ENCODE measurements at places on chromosomes 6 and 20. TPM values are rescaled to one million over a fixed set of nuclear protein-coding genes. Genes with fewer than 3 reads are reported as not detected.

TMEM30A gene
- total RNA-seq: 171 TPM

GHRH gene
- total RNA-seq: not detected

RAMACL gene
- total RNA-seq: 1.3 TPM

HDGFL1 gene
- not detected for total RNA-seq

LBP gene
- not detected for total RNA-seq

WFDC12 gene
- not detected for total RNA-seq

C20orf204 gene
- total RNA-seq: 0.99 TPM

PTCRA gene
- not detected for total RNA-seq

ANKRD66 gene
- total RNA-seq: not detected

CPNE5 gene
- total RNA-seq: 0.29 TPM

DNA sequence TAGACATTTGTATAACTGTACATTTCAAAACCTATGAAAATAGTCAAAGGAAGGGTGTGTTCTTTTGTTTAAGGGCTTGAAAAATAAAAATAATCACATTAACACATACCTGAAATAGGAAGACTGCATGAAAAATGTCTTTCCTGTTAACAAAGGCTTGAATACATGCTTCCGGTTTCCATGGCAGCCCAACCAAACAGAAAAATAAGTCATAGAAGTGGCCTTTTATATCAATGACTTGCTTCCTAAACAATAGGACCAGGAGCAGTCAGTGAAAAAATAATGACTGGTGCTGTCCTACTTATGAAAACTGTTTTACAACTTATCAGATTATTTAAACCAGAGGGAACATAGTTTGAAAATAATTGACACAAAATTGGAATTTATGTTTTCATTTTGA lies 412.6 kb upstream of the PLCB4 start:
- H3K27me3 ChIP-seq: no peaks in the 10 kb centered on the region
- H3K4me1 ChIP-seq: no peaks in the 10 kb centered on the region
- no peak overlapping the region for H3K27ac ChIP-seq
- no peak overlapping the region for H3K4me3 ChIP-seq
- peak; percentile 6 for DNase-seq

- H3K27ac ChIP-seq: no peak overlapping the region
- no peak for DNase-seq
- no peak overlapping the region for H3K4me3 ChIP-seq
- no peaks in the 10 kb centered on the region for H3K36me3 ChIP-seq
Observed at GRCh38 chr6:6826095-6826901, 237.8 kb downstream of the LY86 start.

DNA sequence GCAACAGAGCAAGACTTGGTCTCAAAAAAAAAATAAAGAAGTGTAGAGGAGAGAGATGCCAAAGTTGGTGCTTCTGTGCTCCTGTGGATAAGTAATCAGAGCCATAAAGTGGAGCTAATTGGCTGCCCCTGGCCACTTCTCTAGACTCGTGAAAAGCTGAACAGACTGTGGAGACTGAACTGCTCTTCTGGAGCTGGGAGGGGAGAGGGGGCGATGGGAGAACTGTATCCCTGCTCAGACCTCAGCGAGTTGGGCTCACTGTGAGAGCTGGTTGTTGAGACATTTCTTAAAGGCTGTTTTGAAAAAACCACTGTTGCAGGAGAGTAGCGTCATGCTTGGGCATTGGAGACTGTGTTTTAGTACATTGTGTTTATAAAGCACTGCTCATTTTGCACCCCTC lies 125.7 kb downstream of the TCP11 start:
- no peak overlapping the region for H3K4me3 ChIP-seq
- DNase-seq: no peak
- no peaks in the 10 kb centered on the region for H3K27me3 ChIP-seq
- H3K27ac ChIP-seq: no peak overlapping the region

GRCh38 chr6:158313989-158314388 lies 1.7 kb downstream of the TULP4 start:
- H3K4me3 ChIP-seq: no peak overlapping the region
- no peaks in the 10 kb centered on the region for H3K27me3 ChIP-seq
- H3K27ac ChIP-seq: no peak overlapping the region
- H3K4me1 ChIP-seq: no peaks in the 10 kb centered on the region
- peaks cover 3% of the 10 kb centered on the region for H3K36me3 ChIP-seq

GRCh38 chr6:134065706-134066105 lies 13.3 kb upstream of the SLC2A12 start:
- DNase-seq: no peak
- no peaks in the 10 kb centered on the region for H3K36me3 ChIP-seq
- no peaks in the 10 kb centered on the region for H3K27me3 ChIP-seq
- H3K4me3 ChIP-seq: no peak overlapping the region

DNA sequence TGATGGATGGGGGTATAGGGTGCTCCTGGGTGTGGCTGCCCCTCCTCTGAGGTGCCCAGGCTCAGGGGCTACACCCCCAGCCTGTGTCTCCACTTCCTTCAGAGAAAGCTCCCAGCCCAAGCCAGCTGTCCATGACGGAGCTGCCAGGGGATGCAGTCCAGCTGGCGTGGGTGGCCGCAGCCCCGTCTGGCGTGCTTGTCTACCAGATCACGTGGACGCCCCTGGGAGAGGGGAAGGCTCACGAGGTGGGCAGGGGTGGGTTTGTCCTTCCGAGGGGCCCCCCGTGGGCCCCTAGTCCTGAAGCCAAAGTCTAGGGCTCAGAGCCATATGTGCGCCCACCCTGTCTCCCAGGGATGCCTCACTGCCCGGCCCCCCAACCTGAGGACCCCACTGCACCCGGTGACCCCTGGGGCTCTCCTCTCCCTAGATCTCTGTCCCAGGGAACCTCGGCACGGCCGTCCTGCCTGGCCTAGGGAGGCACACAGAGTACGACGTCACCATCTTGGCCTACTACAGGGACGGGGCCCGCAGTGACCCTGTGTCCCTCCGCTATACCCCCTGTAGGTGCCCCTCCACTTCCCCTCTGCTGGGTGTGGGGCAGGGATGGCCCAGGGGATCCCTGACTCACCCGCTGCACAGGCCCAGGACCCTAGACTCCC lies 19.8 kb downstream of the COL20A1 start:
- H3K36me3 ChIP-seq: no peaks in the 10 kb centered on the region
- peaks cover 2% of the 10 kb centered on the region for H3K27me3 ChIP-seq
- DNase-seq: no peak
- no peak overlapping the region for H3K27ac ChIP-seq

GRCh38 chr6:137754366-137754765 lies 112.7 kb upstream of the TNFAIP3 start:
- H3K4me1 ChIP-seq: no peaks in the 10 kb centered on the region
- DNase-seq: no peak
- H3K27me3 ChIP-seq: no peaks in the 10 kb centered on the region
- H3K36me3 ChIP-seq: no peaks in the 10 kb centered on the region
- H3K27ac ChIP-seq: no peak overlapping the region

- no peaks in the 10 kb centered on the region for H3K36me3 ChIP-seq
- no peak overlapping the region for H3K27ac ChIP-seq
- H3K4me3 ChIP-seq: no peak overlapping the region
- DNase-seq: no peak
- H3K27me3 ChIP-seq: no peaks in the 10 kb centered on the region
Observed at GRCh38 chr6:134267917-134268361, 50.0 kb downstream of the SGK1 start.

DNA sequence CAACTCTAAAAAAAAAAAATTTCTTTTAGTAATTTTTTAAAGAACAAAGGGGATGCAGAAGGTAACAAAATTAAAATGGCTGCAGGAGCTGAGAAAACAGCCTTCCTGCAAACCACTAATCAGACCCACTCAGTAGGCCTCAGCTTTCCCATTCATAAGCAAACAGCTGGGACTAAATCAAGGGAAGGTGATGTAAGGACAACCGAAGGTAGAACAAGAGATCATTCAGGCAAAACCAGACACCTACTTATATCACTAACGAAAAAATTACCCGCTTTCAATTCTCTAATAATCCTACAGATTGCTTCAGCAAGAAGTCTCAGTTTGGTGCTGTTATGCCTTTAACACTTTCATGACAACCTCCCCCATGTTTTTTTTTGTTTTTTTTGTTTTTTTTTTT lies 124.0 kb downstream of the ZMYND8 start:
- H3K36me3 ChIP-seq: peaks cover 26% of the 10 kb centered on the region
- peaks cover 17% of the 10 kb centered on the region for H3K4me1 ChIP-seq
- no peak overlapping the region for H3K4me3 ChIP-seq
- no peak overlapping the region for H3K27ac ChIP-seq

DNA sequence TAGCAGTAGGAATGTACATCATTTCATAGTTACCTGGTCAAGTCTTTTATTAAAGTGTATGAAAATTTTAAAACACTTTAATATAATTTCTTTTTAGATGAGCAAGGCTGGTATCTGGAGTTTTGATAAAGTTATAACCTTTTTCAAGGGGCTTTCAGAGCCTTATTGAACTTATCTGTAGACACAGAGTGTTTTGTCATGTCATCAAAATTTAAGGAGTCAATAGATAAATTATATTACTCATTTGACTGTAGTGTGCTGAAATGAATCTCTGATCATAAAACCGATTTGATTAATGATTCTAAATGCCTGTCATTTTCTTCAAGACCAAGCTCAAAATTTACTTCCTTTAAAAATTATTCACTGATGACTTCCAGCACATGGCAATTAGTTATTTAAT lies 125.6 kb downstream of the ARID1B start:
- H3K27me3 ChIP-seq: no peaks in the 10 kb centered on the region
- no peak for DNase-seq
- no peaks in the 10 kb centered on the region for H3K36me3 ChIP-seq
- no peak overlapping the region for H3K4me3 ChIP-seq

DNA sequence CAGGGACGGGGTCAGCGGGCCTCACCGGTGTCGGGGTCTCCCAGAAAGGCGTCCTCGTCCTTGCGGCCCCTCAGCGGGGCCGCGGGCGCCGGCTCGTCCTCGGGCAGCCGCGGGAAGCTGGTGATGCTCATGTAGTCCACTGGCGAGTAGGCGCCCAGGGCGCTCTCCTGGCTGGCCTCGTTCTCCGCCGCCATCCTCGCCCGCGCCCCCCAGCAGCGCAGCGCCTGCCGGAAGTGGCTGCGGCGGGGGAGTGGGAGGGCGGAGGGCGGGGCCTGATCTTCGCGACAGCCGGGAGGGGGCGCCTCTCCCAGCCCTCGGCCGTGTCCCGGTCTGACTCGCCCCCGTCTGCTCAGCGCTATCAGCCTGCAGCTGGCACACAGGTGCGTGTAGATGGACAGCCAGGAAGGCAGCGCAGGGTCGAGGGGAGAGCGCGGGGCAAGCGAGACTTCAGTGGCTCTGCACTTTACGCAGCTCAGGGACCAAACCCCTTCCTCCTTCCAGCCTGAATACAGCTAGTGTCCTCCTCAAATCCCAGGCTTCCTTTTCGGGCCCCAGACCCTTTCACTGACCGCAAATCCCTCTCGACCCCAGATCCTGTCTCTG lies at the start of gene GGT7:
GGT7 (minus strand) TSS at position 235 of the 603 bp plus-strand sequence; CDS start at position 194, 41 bp downstream.
- peaks cover 23% of the 10 kb centered on the region for H3K4me1 ChIP-seq
- H3K27ac ChIP-seq: no peak within 1 kb of the TSS
- no peaks in the 10 kb centered on the region for H3K36me3 ChIP-seq
- H3K27me3 ChIP-seq: no peaks in the 10 kb centered on the region
- DNase-seq: peak; percentile 36
